Left kidney (tissue), 8 donors: ENCODE measurements at places on chromosomes 11 and 22. TPM values are rescaled to one million over a fixed set of nuclear protein-coding genes. Genes with fewer than 3 reads are reported as not detected.

SAA1 gene
- not detected for polyA plus RNA-seq

CCDC15 gene
- polyA plus RNA-seq, result 5.6 TPM

DNA sequence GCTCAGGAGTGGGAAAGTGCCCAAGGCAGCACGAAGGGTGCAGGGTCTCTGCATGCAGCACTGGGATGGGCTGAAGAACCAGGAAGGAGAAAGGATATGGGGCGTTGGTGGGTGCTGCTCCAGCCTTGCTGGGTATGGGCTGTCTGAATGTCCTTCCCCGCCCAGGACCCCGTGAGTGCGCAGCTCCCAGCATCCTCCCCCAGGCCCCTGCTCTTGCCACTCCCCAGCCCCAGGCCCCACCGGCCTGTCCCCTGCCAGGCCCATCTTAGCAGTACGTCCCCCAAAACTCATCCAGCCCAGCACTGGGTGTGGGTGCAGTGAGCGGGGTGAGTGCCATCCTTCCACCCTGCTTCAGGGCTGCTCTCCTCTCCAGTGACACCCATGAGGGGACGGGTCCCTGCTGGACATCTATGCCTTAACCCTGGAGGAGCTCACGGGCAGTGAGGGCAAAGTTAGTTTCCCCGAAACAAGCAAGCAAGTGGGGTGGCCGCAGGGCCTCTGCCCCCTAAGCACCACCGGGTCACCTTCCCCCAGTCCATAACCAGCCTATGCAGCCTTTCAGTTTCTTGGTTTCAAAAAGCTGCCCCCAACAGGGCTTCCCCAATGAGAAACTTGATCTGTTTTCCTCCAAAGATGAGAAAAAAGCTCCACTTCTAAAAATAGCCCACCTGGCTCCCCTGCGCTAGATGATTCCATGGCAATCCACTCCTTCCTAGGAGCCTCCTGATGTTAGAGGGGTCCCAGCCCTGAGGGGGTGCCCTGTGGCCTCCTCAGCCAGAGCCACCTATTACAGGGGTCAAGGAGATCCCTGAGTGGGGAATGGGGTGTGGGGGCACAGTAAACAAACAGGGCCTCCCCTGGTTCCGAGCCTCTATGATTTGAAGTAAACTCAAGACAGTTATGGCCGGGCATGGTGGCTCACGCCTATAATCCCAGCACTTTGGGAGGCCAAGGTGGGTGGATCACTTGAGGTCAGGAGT, 103.8 kb downstream of the MORC2 start:
- no peak for DNase-seq

GRCh38 chr11:60955571-60955970, 3.6 kb upstream of the SLC15A3 start:
- no peak for DNase-seq

DNA sequence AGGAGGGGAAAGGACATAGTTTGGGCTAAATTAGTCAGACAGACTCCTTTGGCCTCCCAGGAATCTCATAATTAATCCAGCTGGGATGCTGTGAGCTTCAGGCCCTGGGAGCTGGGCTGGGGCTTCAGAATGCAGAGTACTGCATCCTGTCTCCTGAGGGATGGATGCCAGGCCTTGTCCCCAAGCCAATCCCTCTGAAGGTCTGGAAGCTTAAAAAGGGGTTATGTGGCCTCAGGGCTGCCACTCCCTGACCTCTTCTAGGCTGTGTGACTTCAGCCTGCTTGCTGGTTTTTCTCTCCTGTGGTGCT, 6.9 kb upstream of the LRRC32 start:
- DNase-seq, result no peak

GRCh38 chr22:28711820-28712777, 29.5 kb downstream of the CHEK2 start:
- DNase-seq, result no peak

LIMK2 gene
- 50.4 TPM for polyA plus RNA-seq

DNA sequence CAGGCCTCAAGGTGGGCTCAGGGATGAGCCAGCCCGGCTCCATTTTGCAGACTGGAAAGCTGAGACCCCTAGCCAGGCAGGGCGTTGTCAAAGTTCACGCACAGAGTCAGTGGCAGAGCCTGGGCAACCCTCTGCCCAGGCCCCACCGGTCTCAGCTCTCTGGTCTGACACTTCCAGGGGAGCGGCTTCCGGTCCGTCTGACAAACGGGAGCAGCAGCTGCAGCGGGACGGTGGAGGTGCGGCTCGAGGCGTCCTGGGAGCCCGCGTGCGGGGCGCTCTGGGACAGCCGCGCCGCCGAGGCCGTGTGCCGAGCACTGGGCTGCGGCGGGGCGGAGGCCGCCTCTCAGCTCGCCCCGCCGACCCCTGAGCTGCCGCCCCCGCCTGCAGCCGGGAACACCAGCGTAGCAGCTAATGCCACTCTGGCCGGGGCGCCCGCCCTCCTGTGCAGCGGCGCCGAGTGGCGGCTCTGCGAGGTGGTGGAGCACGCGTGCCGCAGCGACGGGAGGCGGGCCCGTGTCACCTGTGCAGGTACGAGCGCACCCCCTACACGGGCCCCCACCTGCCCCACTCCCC, 36.0 kb downstream of the CD6 start:
- DNase-seq, result no peak

DNA sequence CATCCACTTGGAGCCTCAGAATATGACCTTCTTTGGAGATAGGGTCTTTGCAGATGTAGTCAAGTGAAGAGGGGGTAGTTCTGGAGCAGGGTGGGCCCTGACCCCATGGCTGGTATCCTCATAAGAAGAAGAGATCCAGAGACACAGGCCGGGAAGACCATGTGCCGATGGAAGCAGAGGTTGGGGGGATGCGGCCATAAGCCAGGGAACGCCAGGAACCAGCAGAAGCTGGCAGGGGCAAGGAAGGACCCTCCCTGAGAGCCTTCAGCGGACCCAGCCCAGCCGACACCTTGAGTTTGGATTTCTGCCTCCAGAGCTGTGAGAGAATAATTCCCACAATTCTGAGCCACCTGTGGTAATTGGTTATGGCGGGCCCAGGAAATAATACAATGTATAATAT, 26.1 kb upstream of the SMIM38 start:
- no peak for DNase-seq

FAM83F gene
- polyA plus RNA-seq, result 2.5 TPM

TCN1 gene
- polyA plus RNA-seq, result not detected

NCR3LG1 gene
- polyA plus RNA-seq, result 2.3 TPM

GRCh38 chr11:58059007-58059350, 28.2 kb downstream of the OR6Q1 start:
- DNase-seq, result no peak

SYT13 gene
- polyA plus RNA-seq, result 12.6 TPM

DNA sequence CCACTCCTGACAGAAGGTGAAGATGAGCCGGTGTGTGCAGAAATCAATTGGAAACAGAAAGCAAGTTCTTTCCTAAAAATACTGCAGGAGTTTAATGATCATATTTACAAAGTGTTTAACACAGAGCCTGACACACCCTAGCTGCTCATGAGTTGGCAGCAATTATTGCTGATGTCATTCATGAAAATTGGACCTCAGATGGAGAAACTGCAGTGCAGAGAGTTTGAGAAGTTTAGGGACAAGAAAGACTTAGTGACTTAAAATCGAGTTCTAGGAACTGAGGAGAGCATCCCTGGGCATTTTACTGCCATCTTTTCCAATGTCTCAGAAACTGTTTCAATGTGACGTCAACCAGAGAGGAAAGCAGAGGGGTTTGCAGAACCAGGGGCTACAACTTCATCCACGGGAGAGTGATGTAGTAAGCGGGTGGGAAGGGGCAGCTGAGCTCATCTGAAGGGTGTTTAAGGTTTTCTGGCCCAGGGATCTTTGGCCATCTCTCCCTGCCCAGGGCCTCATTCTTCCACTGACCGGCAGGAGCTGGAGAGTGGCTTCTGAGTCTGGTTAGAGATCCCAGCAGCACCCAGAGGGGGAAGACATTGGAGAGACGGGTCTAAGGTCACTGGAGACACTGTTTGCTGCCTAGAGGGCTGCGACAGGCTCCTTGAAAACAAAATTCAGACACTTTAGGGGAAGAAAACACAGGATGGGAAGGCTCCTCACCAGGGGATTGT, 21.1 kb upstream of the IGLL5 start:
- no peak for DNase-seq

GRCh38 chr22:50058906-50059880, 1.1 kb upstream of the TTLL8 start:
- peak; percentile 62 for DNase-seq

ELF5 gene
- 78.7 TPM for polyA plus RNA-seq

KRTAP5-8 gene
- 1.3 TPM for polyA plus RNA-seq

GRCh38 chr11:19711911-19712280, 741 bp upstream of the NAV2 start:
- DNase-seq, result peak; percentile 28

DNA sequence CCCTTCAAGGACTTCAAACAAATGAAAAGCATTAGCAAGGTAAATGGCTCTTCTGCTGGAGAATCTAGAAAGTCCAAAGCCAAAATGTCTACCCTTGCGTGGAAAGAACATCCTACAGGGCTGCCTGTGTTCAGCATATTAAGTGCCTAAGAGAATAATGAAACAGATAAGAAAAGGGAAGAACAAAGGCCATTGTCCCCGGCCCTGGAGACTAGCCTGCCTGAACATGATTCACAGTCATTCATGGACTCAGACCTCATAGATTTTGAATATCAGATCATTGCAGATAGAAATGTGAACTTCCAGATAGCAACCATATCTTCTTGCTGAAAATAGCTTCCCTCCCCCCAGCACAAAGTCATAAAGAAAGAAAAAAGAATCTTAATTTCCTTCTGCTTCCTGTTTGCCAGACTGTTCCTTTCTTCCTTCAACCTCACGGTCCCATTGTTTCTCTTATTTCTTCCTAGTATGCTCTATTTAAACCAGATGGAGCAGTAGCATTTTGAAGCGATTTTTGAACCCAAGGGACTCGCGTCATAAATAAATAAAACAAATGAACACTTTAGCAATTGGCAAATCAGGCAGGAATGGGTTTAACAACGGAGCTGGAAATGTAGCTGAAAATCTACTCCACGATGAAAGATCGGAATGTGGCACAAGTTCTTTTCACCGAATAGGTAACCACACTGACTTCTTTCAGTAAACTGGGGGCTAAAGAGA, 408.2 kb upstream of the CCDC90B start:
- DNase-seq, result no peak

GRCh38 chr11:2684581-2684980, 15.2 kb downstream of the KCNQ1OT1 start:
- no peak for DNase-seq

DNA sequence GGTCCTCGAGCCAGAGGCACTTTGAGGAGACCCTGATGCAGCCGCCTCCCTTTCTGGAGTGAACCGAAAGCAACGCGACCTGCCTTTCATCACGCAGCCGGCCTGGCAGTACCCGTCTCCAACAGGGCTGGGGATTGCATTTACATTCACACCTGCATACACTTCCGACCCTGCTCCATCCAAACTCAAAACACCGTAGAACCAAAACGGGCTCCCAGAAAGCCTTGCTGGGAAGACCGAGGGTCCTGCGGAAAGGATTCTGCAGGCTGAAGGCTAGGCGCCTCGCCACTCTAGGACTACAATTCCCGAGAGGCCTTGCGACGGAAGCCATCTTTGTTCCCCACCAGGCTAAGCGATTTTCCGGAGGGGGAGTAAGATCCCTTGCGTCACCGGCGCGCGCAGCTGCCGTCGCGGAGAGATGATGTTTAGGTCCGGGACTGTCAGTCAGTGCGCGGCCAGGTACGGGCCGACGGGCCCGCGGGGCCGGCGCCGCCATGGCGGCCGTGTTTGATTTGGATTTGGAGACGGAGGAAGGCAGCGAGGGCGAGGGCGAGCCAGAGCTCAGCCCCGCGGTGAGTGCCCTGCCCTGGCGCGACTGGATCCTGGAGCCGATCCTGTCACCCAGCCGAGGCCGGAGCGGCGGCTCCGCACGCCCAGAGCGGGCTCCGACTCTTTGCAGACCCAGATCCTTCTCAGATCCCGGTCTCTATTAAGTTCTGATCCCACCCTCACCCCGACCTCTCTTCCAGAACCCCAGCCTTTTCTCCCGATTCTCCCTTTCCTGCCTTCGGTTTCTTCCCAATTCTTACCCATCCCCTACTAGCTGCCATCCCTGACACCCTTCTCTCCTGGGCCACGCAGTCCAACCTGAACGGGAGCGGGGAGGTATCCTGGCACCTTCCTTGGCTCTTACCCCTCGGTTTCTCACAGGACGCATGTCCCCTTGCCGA, at the start of gene RPS6KB2:
Gene RPS6KB2, plus strand, starts transcription at position 443 of the 950 bp plus-strand sequence. Its CDS starts 52 bp downstream, at position 495.
- peak; percentile 99 for DNase-seq

DNA sequence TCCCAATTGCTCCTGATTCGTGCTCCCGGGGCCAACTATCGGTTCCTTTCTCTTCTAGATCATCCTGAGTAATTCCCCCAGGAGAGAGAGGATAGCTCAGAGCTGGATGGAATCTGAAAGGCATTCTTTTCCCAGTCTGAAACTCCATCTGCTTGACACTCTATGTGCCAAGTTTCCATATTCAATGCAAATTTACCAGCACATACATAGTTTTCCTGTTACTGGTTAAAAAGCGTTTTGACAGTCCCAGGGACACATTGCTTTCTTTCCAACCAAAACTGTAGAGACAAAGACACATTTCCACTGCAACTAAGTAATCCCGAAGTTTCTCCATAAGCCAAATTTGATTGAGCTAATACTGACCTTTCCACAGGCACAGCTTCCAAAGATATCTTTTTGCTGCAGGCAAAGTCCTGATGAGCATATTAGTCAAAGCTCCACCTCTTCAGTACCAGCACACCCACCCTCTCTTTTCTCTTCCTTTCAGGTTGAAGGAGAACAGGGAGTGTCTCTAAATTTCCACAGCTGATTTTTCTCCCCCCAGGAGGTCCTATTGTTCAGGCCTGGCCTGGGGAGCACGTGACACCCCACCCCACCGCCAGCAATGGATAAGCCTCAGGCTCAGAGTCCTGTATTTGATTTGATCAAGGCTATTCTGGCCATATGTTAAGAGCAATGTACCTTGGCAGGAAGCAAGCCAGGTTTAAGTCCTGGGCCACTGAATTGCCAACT, 9.7 kb upstream of the ANKK1 start:
- no peak for DNase-seq

- DNase-seq, result no peak
Measured at GRCh38 chr11:134346976-134347350, 15.2 kb downstream of the GLB1L2 start.

ADAMTS8 gene
- 2.5 TPM for polyA plus RNA-seq

GRCh38 chr11:127049486-127049885, 48.9 kb upstream of the KIRREL3 start:
- no peak for DNase-seq

ARHGAP8 gene
- polyA plus RNA-seq, result 44.4 TPM

MPPED1 gene
- polyA plus RNA-seq, result 1.2 TPM

GRCh38 chr11:85718991-85719807, 33.2 kb upstream of the CCDC89 start:
- DNase-seq, result no peak

DNA sequence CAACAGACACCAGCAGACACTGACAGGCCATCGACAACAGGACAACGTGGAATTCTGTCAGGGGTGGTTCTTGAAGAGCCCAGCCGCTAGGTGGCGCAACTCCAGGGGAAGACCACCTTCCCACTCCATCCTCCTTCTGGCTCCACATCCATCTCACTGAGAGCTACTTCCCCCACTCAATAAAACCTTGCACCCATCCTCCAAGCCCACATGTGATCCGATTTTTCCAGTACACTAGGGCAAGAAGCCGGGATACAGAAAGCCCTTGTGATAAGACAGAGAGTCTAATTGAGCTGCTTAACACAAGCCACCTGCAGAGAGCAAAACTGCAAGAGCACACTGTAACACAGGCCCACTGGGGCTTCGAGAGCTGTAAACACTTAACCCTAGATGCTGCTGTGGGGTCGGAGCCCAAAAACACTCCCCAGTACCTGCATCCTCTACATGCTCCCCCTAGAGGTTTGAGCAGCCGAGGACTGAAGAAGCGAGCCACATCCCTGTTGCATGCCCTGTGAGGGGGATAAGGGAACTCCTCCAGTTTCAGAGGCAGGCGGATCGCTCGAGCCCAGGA, 11.5 kb upstream of the RAB39A start:
- no peak for DNase-seq

NLRP6 gene
- 0.35 TPM for polyA plus RNA-seq
